Naive thymus-derived CD8-positive, alpha-beta T cell (primary cell): ENCODE measurements at places on chromosomes 13 and 19. TPM values are rescaled to one million over a fixed set of nuclear protein-coding genes. Genes with fewer than 3 reads are reported as not detected.

- DNase-seq: no peak
Observed at GRCh38 chr19:18850471-18851375, 19.0 kb downstream of the UPF1 start.

DNA sequence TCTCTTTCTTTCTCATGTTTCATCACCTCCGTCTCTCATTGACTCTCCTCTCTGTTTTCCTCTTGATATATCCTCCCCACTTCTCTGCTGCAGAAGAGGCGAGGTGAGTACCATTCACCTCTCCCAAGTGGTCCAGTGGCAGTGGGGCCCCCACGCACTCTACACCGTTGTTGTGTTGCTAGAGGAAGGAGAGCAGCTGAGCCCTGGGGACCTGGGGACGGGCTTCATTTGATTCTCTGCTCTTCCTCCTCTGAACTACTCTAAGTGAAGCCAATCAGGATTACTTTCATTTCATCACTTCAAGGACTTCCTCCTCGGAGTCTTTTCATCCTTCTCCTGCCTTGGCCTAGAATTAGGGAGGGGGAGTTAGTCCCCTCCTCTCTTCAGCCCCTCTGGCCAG lies 64.6 kb downstream of the CCNE1 start:
- DNase-seq: no peak

GRCh38 chr13:93307651-93308050 lies 81.0 kb downstream of the GPC6 start:
- DNase-seq: no peak

SLC7A9 gene
- total RNA-seq: 0.93 TPM

GARIN5B gene
- total RNA-seq: not detected
